ENCODE measurements at places on chromosomes 1 and 21. TPM values are rescaled to one million over a fixed set of nuclear protein-coding genes. Genes with fewer than 3 reads are reported as not detected.
A peak's percentile ranks its signal among the peaks of the same experiment; 100 is the strongest.

The SOX13 gene
- 41.0 TPM for total RNA-seq

The SLC30A10 gene
- total RNA-seq: 0.25 TPM

The SELENBP1 gene
- 30.9 TPM for total RNA-seq

The BRINP3 gene
- total RNA-seq: not detected

The UBE2U gene
- total RNA-seq: not detected

The LAMC1 gene
- 217 TPM for total RNA-seq

DNA sequence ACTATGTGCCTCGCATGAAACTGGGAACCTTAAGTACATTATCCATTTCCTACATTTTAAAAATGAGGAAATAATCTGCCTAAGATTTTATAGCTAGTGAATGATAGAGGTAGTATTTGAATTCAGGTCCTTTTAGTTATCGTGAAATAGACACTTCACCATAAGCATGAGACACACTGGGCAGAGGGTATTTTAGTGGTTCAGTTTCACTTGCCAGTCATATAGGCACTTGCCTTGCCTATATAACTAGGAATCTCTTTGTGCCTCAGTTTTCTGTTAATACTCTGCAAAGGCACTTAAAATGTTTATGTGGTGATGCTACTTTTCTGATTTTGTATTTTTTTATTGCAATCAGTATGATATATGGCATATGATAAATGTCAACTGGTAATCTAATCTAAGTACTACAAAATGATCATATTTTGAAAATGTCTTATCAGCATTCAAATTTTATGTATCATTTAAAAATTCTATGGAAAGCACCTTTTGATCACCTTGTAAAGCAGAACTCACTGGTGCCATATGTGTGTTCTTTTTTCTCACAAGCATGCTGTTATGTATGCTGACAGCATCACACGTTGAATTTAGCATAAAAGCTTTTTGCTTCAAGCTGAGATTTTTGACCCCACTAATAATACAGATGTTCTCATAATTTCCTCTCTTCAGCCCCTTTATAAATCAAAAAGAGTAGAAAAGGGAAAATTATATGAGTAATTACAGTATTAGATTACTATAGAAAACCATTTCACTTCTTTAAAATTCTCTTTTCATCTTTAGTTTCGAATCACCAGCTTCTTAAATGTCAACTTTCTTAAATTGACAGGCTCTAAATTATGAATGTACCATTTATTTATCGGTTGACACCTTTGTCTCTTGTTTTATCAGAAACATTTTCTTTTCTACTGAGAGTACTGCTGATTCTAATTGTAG lies 52.6 kb downstream of the RPS6KC1 start:
- no peak overlapping the region for H3K4me3 ChIP-seq
- H3K27me3 ChIP-seq: no peaks in the 10 kb centered on the region
- H3K4me1 ChIP-seq: no peaks in the 10 kb centered on the region
- no peak overlapping the region for H3K27ac ChIP-seq

GRCh38 chr1:209412036-209412435 lies 171.5 kb upstream of the CAMK1G start:
- no peak for DNase-seq
- H3K27me3 ChIP-seq: no peaks in the 10 kb centered on the region
- no peaks in the 10 kb centered on the region for H3K36me3 ChIP-seq
- no peak overlapping the region for H3K4me3 ChIP-seq
- H3K4me1 ChIP-seq: peaks cover 46% of the 10 kb centered on the region
- peak overlapping the region; percentile 57 for H3K27ac ChIP-seq

DNA sequence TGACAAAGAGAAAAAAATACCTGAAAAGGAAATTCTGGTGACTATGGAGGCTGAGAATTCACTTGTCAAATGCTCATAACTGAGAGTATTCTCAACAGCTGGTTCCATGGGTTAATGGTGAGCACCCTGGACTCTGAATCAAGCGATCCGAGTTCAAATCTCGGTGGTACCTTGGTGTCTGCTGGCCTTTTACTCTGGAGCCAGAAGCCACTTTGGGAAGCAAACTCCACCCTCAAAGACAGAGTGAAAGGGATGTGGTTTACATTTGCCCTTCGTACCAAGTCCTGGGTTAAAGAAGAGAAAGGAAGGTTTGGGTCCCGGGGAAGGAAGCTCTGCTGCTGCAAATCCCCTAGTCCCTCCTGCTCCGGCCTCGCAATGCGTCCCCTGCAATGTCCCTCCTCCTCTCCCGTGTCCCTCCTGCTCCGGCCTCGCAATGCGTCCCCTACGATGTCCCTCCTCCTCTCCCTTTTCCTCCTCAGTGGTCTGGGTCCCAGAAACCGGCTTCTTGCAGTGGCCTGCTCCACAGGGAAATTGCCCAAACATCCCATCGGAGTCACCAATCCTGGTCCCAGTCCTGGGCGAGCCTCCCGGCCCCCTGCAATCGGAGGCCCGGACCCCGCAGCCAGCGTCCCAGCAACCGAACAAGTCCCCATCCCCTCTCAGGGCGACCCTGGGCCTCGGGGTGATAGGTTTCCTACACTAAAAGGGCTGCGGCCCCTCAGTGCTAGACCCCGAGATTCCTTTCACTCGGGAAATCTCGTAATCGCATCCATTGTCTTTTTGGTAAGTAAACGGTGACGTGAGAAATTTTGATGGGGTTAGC lies 129.4 kb downstream of the PPIAL4G start:
- no peak overlapping the region for H3K27ac ChIP-seq
- H3K4me3 ChIP-seq: no peak overlapping the region
- H3K36me3 ChIP-seq: no peaks in the 10 kb centered on the region
- DNase-seq: no peak
- H3K27me3 ChIP-seq: no peaks in the 10 kb centered on the region

DNA sequence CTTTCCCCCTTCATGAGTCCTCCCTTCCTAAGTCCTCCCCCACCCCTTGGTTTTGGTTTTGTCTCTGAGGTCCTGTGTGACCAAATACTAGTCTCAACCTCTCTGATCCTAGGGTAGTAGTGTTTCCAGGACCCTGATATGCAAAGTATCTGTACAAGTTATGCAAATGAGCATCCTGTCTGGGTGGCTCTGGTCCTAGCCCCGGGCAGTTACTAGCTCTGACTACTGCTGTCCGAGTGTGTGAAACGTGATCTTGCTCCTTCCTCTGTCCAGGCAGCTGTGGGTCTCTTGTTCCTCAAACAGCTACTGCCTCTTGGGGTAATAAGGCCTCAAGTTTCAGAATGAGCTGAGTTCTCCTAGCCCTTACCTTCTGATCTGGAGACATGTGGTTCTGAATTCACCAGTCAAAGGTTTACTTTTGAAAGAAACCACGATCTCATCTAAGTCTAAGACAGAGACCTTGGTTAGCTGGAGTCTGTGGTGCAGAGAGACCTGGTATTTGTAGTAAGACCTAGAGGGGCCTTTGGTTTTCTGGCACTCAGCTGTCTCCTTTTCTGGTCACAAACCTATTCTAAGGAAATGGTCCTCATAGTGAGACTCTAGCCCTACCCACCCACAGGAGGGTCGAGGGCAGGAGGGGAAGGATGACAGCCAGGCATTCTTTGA lies 31.0 kb upstream of the IL19 start:
- H3K27me3 ChIP-seq: no peaks in the 10 kb centered on the region
- no peak for DNase-seq
- H3K4me1 ChIP-seq: peaks cover 18% of the 10 kb centered on the region
- no peaks in the 10 kb centered on the region for H3K36me3 ChIP-seq
- H3K4me3 ChIP-seq: no peak overlapping the region

DNA sequence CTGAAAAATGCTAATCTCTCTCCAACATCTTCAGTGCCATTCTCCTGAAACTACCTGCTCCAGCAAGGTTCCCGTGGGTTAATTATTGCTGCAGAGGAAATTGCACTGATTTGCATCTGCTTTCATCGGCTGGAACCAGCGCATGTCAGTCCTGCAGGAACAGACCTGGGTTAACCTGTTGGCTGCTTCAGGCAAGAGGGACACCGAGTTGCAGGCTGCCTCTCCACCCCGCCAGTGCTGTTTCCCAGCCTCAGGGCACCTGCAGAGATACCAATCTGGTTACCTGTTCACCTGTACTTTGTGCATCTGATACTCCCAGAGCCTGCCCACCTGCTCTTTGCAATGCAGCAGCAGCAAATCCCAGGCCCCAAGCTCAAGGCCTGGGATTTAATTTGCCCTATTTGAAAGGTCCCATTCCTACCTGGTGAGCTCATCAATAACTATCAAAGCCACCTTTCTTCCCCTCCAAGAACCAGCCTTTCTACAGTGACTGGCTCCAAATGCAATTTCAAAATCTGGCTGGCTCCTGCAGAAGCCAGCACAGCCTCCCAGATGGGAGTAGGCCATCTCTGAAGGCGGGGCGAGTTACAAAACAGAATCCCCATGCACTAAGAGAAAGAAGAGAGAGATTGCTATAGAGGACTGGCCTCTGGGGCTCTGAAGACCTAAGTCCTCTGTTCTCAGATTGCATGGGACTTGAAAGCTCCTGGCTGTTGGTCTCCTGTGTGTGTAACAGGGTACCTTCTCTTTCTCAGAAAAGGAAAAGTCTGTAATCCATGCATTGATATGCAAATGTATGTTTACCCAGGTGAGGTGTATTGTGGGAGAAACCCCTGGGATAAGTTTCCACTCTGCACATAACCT lies 67.8 kb downstream of the TOMM20 start:
- no peaks in the 10 kb centered on the region for H3K27me3 ChIP-seq
- no peak for DNase-seq
- H3K36me3 ChIP-seq: no peaks in the 10 kb centered on the region
- H3K4me1 ChIP-seq: peaks cover 32% of the 10 kb centered on the region
- no peak overlapping the region for H3K27ac ChIP-seq
- no peak overlapping the region for H3K4me3 ChIP-seq

DNA sequence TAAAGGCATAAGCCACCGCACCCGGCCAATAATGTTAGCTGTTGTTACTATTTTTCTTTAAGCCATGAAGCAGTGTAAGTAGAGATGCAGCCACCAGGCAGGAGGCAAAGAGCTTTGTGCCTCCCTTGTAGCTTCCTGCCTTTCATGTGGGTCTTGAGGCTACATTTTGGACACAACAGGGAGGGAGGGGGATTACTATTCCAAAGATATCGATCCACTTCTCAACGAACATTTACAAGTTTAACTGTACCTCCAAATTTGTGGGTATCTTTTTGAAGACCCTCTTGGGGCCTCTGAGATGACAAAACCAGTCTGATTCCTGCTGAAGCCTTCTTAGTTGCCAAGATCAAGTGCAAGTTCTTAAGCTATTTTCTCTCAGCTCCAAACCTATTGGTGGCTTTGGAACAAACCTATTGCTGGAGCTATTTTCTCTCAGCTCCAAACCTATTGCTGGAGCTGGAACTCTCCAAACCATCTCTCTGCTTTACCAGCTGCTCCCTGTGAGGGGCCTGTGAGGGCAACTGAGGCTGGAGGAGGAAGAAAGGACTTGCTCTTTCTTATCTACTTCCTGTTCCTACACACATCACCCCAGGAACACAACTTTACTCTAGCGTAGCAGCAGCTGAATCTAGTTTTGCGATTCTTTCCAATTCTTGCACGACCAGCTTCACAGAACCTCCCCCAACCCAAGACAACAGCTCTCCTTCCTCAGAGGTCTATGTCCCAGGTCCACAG lies 16.1 kb upstream of the RCAN3 start:
- no peak for DNase-seq
- no peak overlapping the region for H3K27ac ChIP-seq
- no peaks in the 10 kb centered on the region for H3K27me3 ChIP-seq
- no peaks in the 10 kb centered on the region for H3K4me1 ChIP-seq
- H3K36me3 ChIP-seq: no peaks in the 10 kb centered on the region

DNA sequence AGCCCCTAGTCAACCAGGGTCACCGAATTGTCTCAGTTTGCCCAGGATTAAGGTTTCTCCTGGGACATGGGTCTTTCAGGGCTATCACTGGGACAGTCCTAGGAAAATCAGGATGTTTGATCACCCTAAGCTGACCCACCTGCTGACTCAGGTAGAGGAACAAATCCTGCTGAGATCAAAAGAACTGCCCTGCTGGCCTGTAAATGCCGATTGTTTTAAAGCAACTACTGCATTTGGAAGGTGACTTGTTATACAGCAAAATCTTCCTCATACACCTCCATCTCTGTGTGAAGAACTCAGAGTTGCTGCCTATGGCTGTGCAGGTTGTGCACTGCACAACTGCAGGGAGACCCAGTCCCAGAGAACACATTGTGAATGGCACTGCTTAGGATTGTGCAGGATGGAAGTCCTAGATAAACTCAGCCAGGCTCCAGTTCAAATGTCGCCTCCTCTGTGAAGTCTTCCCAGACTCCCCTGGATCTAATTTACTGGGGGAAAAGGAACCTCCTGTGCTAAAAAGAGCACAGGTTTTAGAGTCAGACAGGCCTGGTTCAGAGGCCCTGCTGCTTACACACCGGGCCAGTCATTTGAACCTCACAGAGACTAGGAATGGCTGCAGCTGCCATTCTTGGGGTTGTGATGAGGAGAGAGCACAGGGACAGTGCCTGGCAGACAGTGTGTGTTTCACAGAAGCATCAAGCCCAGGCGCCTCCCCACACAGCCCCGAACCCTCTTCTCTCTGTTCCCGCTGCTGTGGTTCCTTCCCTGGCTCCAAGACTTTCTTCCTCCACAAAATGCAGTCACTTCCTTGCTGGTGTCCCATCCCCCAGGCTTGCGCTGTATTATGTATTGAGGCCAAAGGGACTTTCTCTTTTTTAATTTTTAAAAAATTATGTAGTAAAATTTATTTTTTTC lies 23.2 kb upstream of the LRP8 start:
- H3K27ac ChIP-seq: no peak overlapping the region
- no peak for DNase-seq
- H3K27me3 ChIP-seq: no peaks in the 10 kb centered on the region
- no peaks in the 10 kb centered on the region for H3K4me1 ChIP-seq

DNA sequence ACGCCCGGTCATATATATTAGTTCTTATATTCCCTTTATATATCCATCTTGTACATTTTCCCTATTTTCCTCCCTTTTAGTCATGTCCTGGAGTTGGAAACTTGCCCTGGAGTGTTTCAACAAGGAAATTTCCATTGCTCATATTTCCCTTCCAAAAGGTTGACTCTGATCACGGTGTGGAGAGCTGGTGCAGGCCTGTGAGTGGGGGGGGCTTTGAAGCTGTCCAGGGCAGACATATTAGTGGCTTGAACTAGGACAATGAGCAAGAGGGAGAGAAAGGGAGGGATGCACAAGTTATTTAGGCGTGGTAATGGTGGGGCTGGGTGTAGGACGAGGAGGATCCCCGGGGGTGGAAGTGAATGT lies 30.4 kb upstream of the TMEM61 start:
- no peaks in the 10 kb centered on the region for H3K36me3 ChIP-seq
- H3K4me1 ChIP-seq: peaks cover 11% of the 10 kb centered on the region
- H3K27ac ChIP-seq: peak overlapping the region; percentile 56
- DNase-seq: no peak

DNA sequence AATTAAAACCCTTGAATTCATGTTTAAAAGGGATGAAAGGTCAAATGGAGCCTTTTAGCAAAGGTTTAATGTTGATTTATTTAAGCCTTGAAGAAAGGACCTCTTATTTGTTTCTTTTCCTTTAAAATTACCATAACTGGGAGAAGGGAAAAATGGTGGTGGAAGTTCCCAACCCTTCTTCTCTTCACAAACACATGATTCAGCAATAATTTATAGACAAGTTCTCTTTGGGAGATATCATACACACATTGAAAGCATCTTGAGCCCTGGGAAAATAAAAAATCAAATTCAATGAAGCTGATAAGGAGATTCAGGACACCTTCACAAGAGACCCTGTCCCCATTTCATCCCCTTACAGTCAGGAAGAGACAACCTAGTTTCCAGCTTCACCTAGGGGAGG lies 8.9 kb downstream of the ADAM30 start:
- no peak for DNase-seq
- no peaks in the 10 kb centered on the region for H3K4me1 ChIP-seq
- no peaks in the 10 kb centered on the region for H3K27me3 ChIP-seq
- H3K4me3 ChIP-seq: no peak overlapping the region
- H3K27ac ChIP-seq: no peak overlapping the region

GRCh38 chr1:108050911-108051629 lies 86.1 kb upstream of the VAV3 start:
- H3K4me1 ChIP-seq: peaks cover 10% of the 10 kb centered on the region
- no peak overlapping the region for H3K4me3 ChIP-seq
- no peaks in the 10 kb centered on the region for H3K27me3 ChIP-seq
- H3K27ac ChIP-seq: no peak overlapping the region
- no peak for DNase-seq
- H3K36me3 ChIP-seq: no peaks in the 10 kb centered on the region

Measured in vagina (tissue), 2 donors.